Left ventricle myocardium superior (tissue), 1 donor: ENCODE measurements at places on chromosomes 16 and 17.

DNA sequence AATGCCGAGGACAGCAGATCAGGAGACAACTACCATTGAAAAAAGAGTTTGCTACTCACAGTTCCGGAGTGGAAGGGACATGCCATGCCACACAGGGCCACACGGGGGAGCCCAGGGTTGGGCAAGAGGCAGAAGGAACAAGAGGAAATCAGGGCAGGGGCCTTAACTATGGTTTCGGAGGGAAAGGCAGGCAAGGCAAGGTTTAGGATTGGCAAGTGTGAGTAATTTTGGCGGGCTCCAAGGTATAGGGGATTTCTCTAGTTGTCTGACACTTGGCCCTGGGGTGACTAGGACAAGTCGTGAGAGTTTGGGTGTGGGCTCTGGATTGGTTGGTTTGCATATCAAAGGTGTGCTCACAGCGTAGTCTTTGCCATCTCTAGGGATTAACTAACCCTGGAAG lies 27.0 kb upstream of the NTN1 start:
- DNase-seq: peak; percentile 84

DNA sequence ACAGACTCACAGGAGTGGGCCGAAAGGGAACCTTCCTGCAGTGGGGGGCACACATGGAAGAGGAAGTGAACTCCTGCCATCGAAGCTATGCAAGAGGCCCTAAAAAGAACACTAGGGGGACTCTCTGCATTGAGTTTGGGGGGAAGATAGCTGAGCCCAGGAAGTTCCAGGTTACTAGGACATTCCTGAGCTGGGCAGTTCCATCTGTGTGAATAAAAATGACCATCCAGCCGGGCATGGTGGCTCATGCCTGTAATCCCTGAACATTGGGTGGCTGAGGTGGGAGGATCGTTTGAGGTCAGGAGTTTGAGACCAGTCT lies 211.8 kb downstream of the ZNF423 start:
- DNase-seq: no peak

- no peak for DNase-seq
Measured at GRCh38 chr16:62149631-62150030, 113.4 kb upstream of the CDH8 start.

- peak; percentile 32 for DNase-seq
Measured at GRCh38 chr16:83200005-83200779, 573.4 kb downstream of the CDH13 start.

DNA sequence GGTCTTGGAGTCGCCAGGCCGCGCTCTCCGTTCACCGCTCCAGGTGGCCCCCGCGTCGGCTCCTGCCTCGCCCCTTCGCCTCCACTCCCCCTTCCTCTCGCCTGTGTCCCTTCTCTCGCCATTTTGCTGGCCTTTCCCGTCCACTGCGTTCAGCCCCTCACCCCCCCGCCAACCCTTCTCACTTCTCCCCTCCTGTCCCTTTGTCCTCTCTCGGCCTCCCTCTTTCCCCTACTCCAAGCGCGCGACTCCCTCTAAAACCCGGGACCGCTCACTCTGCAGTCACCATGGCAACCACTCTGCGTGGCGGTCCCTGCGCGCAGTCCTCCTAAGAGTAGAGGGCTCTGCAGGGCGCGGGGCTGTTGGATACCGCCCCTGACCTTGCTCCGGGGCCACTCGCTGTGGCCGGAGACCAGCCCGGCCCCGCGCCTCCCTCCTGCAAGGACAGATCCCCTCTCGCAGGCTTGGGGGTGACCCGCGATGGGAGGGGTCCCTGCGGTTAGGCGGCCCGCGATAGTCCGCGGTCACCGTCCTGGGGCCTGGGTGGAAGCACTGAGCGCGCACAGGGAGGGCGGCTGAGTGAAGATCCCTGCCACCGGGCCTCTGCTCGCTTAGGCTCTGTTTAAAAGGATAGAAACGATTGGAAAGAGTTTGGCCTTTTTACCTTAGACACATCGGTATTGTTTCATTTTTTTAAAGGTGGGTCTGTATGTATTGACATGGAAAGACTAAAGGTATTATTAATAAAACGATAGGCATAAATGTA lies 454 bp downstream of the CCDC40 start:
- DNase-seq: peak; percentile 54

GRCh38 chr16:82197540-82198240 lies 27.7 kb upstream of the MPHOSPH6 start:
- DNase-seq: no peak

DNA sequence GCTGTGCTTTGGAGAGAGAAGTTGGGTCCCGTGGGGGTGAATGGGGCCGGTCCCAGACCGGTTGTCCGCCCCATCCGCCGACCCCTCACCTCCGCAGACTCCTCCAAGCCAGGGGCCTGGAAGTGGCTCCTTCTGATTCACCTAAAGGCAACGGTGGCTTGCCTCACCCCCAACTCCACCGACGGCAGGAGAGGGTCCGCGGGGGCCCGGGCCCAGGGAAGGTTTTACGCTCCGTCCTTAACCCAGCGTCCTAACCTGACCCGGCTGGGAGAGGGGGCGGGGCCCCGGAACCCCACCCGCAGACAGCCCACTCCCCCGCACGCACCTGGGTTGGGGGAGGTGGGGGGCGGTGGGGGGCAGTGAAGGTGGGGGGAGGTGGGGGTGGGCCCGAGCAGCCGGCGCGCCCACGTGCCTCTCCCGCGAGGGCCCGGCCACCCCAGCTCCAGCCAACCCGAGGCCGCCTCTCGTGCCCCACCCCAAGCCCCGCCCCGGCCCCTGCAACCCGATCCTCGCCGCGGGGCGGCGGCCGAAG lies 12.7 kb upstream of the CD300A start:
- DNase-seq: no peak

- DNase-seq: no peak
Measured at GRCh38 chr17:41885733-41886132, 20.5 kb upstream of the KLHL11 start.

DNA sequence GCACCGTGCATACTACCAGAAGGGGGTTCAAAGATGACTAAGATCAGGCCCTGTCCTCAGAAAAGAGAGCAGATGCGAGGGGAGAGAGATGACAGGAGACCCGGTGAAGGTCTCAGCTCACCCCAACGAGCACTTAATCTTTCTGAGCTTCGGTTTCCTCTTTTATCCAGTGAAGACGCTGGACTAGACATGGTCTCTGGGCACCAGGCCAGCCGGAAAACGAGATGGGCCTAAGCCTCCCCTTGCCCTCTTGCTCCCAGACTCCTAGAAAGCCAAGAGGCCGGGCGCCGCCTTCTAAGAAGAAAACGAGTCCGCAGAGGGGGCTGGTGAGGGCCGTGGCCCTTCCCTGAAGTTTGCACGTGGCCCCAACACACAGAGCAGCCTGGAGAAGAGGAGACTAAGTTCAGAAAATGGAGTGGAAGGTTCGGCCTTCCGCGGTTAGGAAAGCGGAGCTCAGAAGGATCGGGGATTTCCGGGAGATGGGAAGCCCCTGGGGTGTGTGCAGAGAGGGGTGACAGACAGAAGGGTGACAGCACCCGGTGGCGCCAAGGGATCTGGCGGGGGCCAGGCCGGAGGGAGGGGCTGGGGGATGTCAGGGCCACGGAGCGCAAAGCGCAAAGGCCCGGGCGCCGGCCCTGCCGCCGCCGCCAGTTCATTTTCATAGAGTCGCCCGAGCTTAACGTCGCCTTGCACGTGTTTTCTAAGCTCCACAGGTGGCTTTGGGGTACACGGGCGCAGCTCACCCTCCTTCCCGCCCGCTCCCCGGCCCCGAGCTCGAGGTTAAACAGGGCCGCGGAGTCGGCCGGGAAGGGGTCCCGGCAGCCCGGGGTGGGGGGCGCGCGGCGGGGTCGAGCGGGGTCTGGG lies 42.1 kb upstream of the BHLHA9 start:
- peak; percentile 65 for DNase-seq

GRCh38 chr16:57308041-57308440 lies 23.6 kb upstream of the PLLP start:
- no peak for DNase-seq

- DNase-seq: no peak
Measured at GRCh38 chr16:53571763-53572162, 68.8 kb upstream of the AKTIP start.

GRCh38 chr17:66276328-66276937 lies 26.0 kb upstream of the PRKCA start:
- no peak for DNase-seq

DNA sequence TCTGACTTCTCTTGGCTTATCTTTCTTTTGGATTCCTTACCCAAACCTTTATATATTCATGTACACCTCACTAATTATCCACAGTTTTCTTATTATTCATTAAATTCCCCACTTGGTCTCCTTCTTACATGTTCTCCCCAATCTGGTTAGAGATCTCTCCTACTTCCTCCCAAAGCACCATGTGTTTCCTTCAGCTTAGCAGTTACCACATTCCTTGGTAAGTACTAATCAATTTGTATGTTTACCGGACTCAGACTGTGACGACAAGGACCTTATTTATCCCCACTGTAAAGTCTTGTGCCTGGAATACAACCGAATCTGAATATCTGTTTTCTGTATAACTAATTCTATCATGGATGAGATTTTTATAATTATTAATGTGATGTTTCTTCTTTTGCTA lies 389.5 kb downstream of the KCNJ2 start:
- no peak for DNase-seq

DNA sequence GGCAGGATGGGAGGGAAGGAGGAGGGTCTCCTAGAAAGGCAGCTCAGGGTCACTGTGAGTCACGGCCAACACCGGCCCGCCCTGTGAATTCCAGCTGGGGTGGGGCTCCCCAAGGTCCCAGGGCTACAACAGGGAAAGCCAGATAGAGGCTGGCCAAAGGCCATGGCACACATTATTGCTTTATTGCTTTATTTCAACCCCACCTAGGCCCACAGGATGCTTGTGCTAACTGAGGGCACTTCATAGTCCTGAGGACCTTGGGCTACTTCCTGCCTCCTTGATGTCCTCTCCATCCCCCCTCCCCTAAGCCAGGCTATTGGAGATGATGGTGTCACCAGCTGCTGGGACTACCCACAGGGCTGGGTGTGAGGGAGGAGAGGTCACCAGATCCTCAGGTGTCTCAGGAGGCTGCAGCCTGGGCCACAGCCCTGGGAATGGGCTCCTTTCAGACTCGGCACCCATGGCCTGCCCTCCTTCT lies 26.1 kb downstream of the LRRC75A start:
- no peak for DNase-seq

DNA sequence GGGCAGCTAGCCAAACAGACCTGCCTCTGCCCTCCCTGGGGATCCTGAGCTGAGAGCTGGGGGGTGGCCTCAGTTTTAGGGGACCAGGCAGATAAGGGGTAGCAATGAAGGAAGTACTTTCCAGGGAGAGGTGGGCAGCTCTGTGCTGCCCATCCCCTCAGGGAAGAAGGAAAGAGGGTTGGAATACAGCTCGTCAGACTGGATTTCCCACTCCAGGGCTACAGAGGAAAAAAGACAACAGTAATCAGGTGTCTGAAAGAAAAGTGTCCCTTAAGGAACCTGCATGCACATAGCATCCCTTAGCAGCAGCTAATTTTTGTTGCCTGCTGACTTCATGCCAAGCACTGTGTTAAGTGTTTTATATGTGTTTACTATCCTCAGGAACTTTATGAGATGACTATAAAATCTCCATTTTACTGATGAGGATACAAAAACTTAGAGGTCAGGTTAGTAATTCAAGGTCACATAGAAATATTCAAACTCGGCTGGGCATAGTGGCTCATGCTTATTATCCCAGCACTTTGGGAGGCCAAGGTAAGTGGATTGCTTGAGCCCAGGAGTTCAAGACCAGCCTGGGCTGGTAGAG lies 3.2 kb upstream of the MRPL58 start:
- no peak for DNase-seq

GRCh38 chr16:87145181-87146176 lies 171.7 kb downstream of the C16orf95 start:
- DNase-seq: no peak

GRCh38 chr17:56898874-56899273 lies 15.0 kb downstream of the TRIM25 start:
- no peak for DNase-seq

- no peak for DNase-seq
Measured at GRCh38 chr16:77469634-77470033, 34.8 kb upstream of the ADAMTS18 start.

- no peak for DNase-seq
Measured at GRCh38 chr16:51797669-51798259, 646.7 kb upstream of the SALL1 start.

GRCh38 chr17:14781123-14781522 lies 480.2 kb downstream of the HS3ST3B1 start:
- DNase-seq: no peak

DNA sequence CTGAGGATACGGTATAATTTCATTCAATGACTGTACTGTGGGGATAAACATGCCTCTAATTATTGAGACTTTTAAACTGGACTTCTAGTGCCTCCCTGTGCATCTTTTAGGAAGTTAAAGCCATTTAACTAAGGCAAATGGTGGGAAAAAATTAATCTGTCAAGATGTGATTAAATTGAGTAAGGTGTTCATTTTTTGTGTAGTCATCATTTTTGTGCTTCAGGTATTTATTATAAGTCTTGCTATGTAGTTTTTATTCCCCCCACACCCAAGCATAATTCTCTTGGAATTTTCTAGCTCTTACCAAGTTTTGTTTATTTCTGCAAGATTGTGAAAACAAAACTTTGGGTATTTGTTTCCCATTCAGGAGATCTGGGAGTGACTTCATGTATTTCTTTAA lies 10.2 kb downstream of the TAF15 start:
- no peak for DNase-seq

DNA sequence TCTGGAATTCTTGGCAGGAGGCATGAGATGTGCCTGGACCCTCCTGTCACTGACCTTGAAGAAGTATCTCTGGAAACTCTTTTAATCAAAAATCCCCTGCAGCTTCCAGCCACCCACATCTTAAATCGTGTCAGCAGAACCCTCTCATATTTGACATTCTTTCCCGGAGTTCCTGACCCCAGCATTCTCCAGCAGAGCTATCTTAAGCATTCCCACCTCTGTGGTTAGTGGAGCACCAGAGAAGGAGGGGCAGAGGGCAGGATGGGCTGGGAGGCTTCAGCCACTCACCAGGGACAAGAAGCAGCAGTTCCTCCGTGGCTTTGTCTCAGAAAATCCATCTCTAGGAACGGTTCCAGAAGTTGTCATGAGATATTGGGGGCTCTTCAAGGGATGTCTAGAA lies 149.9 kb downstream of the RGS9 start:
- DNase-seq: no peak

- no peak for DNase-seq
Measured at GRCh38 chr17:64042700-64043485, 22.5 kb upstream of the ICAM2 start.
